ENCODE measurements at places on chromosomes 7 and 10.
A peak's percentile ranks its signal among the peaks of the same experiment; 100 is the strongest.

DNA sequence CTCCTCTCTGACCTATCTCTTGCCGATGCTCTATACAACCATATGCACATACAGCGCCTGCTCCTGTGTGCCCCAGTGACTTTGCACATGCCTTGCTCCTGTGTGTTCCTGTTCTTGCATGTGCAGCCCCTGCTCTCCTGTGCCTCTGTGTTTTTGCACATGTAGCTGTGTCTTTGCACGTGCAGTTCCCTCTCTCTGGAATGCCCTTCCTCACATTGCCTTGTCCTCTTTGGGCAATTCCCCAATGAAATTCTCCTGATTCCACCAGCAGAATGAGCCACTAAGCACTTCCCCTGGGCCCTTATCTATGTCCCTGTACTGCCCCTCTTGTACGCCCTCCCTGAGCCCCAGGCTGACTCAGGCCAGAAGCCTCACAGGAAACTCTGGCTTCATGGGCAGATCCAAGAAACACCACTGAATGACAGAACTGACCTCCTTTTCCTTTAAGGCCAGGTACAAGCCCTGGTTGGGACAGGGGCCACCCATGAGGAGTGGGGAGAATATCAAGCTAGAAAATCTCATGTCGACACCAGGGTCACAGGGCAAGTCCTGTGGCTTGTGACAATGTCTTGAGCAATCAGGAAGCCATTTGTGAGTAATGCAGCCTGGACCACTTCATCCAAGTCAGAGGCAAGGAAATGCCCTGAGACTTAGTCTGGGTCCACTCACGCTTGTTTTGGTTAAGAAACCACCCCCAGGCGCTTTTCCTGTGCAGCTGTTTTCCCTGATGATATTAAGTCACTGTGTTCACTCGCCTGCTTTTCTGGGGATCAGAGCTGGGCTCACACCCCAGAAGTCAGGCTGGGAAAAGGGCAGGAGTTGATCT is 1.9 kb upstream of the ARHGAP22 start:
- DNase-seq = peak; percentile 39

GRCh38 chr7:42485301-42485766 is 248.3 kb upstream of the GLI3 start:
- DNase-seq = no peak

DNA sequence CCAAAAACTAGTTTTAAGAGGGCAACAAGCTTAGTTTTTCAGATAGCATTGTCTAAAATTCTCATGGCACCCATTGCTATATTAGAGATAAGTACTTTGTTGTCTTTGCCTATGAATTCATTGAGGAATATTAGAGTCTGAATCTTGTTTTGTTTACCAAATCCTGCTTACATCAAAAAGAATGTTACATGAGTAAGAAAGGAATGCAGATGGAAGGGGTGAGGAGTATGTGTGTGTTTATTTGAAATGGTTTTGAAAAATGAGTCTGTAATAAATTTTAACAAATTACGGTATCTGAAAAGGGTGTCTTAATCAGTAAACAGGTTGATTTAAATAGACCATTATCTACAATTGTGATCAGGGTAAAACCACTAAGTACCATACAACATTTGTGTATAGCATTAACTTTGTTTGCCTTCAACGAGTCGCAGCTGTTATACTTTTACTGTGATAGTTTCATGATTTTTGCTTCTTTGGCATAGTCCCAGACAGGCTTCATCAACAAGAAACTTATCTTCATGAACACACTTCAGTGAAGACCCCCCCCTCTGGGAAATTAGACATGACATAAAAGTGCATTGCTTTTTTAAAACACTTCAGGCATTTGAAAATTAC is 1183.9 kb upstream of the C7orf33 start:
- DNase-seq = peak; percentile 7

DNA sequence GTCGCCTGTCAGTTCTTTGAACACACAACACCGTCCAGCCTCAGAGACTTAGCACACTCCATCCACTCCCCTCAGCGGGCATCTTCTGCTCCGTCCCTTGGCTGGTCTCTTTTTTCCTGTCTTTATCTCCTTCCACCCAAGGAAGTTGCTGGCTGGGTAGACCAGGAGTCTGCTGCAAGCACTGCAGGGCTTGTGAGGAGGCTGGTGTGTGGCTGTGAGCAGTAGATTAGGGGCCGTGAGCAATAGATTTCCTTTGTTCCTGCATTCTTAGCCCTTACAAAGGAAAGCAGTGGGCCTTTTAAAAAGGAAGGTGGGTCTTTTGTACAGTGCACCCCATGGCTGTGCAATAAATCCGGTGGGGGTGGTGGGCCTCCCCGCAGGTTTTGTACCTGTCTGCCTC is 100.3 kb upstream of the BTBD16 start:
- no peak for DNase-seq

DNA sequence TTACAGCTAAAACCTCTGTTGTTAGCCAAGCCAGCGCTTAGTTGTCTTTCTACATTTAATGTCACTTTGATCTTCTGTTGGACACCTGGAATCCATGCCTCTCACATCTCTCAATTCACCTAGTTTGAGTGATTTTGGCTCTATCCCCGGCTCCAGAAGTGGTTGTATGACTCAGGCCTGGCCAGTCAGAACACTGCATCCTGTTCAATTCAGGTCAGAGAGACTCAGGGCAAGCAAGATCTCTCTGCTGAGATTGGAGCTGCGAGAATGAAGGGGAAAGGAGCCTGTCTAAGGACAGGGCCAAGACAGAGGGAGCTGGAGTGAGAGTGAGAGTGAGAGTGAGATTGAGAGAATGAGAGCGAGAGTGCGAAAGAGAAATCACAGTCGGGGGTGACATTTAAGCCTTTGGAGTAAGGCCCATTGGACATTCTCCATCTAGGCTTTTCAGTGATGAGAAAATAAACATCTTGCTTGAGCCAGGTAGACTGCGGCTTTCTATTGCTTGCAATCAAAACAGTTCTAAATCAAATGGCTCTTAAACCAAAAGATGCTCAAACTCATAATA is 83.3 kb upstream of the DYNC1I1 start:
- no peak for DNase-seq

- DNase-seq = peak; percentile 91
Measured at GRCh38 chr10:96642973-96643372, 56.2 kb upstream of the TM9SF3 start.

DNA sequence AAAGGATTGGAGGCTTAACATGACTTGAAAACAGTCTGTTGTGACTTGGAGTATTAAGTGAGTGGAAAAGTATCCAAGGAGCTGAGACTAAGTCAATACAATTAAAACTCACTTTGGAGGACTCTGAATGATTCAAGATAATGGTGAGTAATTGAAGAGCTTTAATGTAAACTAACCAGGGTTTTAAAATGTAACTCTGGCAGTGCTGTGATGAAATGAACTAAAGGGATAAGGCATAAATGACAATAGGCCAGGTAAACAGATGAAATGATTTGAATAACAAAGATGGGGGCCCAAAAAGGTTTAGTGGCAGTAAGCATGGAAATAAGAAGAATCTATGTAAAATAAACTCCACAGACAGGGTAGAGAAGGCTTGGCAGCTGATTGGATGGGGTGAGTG is 316.5 kb upstream of the CACNA2D1 start:
- DNase-seq = no peak

GRCh38 chr10:99431190-99431760 is 851 bp upstream of the GOT1 start:
- peak; percentile 52 for DNase-seq

- no peak for DNase-seq
Measured at GRCh38 chr7:29071203-29071874, 75.0 kb downstream of the CPVL start.

DNA sequence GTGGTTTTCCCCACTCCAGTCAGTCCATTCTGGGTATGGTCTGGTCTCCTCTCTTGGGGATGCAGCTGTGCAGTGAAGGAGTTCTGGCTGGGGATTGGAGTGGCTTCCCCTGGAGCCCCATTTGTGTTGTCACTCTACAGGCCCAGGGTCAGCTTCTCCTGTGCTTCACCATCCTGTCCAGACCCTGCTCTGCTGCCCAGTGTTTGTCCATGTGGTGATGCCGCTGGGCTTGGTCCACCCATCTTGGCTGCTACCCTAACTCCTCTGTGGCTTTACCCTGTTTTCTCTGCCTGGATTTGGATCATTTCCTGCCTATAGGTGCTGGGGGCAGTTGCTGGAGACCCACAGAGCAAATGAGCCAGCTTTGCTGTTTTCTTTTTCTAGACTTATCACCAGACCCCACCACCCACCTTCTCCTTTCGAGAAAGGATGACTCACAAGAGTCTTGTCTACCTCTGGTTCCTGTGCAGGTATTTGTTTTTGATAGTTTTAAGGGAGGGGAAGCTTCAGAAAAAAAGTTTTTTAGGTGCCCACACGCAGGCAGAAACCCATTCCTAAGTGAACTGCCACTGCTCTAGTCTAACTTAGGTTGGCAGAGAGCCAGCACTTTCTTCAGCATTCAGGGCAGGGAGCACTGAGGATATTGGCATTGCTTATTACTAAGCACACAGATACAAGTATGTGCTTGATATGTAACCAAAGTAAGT is 8.5 kb downstream of the ZDHHC16 start:
- no peak for DNase-seq

DNA sequence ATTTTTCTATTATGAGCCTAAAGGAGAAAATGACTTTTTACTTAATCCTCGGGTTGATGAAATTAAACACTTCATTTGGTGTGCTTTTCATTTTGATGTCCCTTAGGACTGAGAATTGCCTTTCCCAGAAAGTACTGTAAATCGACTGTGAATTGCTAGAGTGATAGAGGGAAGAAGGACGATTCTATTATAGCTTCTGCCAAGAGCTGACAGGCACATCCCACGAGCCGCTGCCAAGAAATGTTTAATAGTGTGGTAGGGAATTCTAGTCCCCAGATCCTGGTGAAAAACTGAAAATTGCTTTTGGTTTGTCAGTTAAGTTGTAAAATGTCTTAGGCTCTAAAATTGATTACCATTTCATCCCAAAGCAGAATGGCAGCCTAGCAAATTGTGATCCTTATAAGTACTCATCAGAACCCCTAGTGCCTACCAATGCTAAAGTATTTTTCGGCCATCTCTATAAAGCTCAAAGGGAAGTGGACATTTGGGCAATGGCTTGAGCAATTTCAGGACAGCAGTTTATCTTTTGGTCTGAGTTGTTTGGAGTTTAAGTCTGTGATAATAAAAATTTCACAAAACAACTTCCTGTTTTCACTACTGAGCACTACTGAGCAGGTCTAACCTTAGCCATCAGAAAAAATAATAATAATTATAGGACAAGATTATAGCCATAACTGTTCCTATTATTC is 44.6 kb upstream of the HYCC1 start:
- DNase-seq = no peak

DNA sequence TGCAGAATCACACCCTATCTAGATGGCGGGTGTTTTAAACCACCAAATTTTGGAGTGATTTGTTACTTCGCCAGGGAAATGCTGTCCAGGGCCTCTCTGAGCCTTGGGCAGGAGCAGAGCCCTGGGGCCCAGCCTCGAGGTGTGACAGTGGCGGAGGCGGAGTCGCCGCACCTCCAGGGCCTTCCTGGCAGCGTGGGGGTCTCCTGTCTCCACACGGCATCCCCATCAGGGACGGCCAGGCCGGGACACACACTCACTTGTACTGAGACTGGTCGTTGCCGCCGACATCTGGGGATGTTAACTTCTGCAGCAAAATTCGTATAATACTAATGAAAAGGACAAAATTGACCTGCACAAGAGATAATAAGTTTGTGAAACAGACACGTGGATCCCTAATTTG is 110.7 kb downstream of the VIPR2 start:
- no peak for DNase-seq

GRCh38 chr7:133309333-133309732 is 56.5 kb downstream of the EXOC4 start:
- DNase-seq = no peak

DNA sequence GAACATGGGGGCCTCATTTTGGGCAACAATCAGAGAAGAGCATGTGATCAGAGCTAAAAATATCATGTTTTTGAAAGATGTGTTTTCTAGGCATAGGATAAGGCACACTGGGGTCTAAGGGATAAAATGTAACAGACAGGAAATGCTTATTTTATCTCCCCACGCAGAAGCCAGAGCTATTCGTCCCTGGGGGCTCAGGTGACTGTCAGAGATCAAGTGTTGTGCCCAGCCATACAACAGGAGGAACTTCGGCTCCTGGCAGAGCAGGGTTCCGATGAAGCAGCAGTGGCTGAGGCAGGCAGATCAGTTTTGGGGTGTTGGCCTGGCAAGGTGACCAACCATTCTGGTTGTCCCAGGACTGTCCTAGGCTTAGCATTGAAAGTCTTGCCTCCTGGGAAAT is 15.2 kb downstream of the NPY start:
- DNase-seq = no peak

- no peak for DNase-seq
Measured at GRCh38 chr10:49564461-49565009, 25.6 kb upstream of the ERCC6 start.

- no peak for DNase-seq
Measured at GRCh38 chr7:16121876-16122390, 299.4 kb downstream of the CRPPA start.

GRCh38 chr10:128122931-128123330 is 3.3 kb downstream of the MKI67 start:
- DNase-seq = no peak

DNA sequence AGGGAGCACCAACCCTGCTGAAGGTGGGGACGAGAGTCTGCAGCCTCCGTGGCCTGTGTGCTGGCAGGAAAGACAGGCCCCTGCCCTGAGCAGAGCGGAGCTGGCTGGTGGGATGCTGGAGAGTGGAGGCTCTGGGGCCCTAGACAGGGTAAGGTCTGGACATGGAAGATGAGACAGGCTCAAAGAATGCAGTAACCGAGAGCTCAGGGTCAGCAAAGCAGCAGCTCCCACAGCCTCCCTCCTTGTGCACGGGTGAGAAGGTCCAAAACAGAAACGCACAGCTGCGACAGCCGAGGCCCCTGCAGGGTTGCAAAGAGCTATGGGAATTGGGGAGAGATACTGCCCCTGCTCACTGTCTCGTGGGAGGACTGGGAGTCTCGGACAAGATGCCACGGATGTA is 80.5 kb downstream of the TNS3 start:
- DNase-seq = no peak

- peak; percentile 15 for DNase-seq
Measured at GRCh38 chr7:36391436-36392198, 2.0 kb downstream of the ANLN start.

DNA sequence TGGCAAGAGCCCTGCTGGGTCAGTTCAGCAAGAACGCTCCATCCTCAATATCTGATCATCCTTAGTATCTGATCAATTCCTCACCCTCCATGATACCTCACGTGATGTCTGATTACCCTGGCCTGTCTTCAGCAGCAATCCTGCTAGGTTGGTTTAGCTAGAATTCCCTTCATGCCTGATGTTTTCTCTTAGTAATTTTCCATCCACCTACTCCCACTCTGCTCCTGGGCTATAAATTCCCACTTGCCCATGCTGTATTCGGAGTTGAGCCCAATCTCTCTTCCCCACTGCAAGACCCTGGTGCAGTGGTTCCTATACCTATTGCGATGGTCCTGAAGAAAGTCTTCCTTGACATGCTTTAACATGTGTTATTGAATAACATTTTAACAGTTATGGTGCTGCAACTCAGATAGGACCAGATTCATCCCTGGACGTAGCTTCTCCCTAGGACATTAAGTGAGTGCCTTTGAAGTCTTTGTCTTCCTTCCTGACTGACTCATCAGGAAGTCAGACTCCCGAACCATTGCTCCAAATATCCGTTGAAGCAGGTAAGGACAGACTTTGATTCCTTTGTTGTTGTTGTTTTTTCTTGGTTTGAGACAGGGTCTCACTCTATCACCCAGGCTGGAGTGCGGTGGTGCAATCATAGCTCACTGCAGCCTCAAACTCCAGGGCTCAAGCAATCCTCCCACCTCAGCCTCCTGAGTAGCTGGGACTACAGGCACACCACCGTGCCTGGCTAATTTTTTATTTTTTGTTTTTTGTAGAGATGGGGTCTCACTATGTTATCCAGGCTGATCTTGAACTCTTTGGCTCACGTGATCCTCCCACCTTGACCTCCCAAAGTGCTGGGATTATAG is 29.4 kb upstream of the CLDN3 start:
- no peak for DNase-seq

GRCh38 chr7:29349362-29349761 is 154.8 kb downstream of the CHN2 start:
- DNase-seq = no peak

Measured in common myeloid progenitor, CD34-positive (primary cell).